ENCODE measurements at places on chromosomes 6 and 20.

DNA sequence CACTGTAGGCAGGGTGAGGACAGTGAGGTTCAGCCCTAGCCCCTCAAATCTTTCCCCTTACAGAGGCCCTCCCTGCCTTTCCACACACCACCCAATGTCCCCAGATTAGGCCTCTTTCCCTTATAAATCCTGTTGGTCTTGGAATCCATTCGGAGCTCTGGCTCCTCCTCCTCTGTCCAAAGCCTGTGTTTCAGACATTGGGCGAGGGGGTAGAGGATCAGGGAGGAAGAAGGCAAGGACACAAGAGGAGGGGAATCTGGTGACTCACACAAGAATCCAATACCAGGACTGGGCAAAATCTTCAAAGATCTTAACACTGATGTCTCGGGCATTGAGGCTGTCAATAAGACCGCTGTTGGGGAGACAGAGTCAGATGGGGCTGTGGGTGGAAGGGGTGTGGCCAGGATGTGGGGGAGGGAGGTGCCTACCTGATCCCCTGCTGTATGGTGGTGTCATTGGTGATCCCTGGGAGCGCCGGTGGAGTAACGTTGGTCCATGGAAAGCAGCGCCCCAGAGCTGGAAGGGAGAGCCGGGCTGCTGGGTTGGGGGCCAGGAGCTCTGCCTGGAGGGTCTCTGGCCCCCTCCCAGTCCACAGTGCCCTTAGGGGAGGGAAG lies 7.6 kb downstream of the SLC44A4 start:
- DNase-seq: no peak

GRCh38 chr6:16421462-16421960 lies 183.1 kb downstream of the GMPR start:
- no peak for DNase-seq

DNA sequence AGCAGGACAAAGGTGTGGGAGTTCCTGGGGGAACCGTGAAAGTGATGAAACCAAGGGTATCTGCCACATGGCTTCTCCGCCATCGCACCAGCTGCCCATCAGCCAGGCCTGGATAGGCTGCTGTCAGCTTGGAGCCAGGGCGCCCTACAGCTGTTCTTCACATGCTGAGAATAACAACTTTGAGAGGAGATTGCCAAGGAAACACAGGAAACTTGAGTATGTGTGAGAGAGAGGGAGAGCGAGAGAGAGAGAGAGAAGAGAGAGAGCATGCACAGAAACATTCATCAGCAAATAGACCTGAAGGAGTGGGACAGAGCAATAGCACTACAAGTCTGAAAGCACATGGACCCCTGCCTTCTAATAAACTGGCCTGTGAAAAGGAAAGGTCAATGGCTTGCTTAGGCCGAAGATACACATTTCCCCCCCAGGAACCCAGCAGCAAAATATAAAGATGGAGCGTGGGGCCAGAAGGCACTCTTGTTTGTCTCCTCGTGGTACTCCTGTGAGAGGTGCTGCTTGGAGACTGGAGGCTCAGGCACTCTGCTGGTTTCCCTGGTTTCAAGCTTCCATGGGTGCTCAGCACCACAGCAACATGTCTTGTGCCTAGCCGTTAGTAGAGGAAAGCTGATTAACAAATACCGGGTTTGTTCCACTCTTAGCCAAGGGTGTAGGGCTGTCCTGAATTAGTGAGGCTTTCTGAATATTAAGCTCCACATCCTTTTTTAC lies 53.0 kb downstream of the SNAP25 start:
- no peak for DNase-seq

DNA sequence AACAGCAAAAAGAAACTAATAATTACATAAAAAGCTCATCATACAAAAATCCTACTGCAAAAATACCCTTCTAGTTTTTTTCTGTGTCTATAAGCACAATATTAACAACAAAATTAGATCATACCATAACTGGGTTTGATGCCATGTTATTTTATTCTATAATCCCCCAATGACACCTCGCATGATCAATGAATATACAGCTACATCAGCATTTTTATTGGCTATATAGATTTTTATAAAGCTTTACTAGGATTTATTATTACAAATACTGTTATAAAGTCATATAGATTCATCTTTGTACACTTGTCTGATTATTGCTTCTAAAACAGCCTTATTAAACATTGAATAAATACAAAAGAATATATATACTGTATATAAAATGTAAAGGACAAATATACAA lies 45.1 kb upstream of the GLP1R start:
- DNase-seq: no peak

DNA sequence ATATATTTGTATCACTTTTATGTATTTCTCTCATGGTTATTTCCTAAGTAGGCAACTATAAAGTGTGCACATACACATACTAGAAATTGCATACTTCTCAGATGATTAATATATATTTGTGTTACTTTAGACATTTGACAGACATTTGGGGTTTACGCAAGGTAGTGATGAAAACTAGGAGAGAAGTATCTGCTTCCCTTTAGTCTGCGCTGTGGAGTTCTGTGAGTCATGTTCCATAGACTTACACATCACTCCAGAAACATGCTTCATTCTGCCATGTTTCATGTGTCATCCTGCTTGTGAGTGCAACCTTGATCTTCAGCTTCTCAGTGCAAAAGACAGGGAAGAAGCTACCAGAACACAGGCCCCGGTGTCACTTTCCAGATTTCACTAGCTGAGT lies 200.7 kb upstream of the BMP2 start:
- no peak for DNase-seq

- no peak for DNase-seq
These were observed 470.5 kb upstream of the JAG1 start for GRCh38 chr20:11144114-11144950.

GRCh38 chr6:131045139-131045538 lies 17.9 kb downstream of the EPB41L2 start:
- no peak for DNase-seq
